ENCODE measurements at places on chromosomes 11 and 22.

GRCh38 chr22:44538051-44538450 lies 40.0 kb upstream of the RTL6 start:
- no peak for DNase-seq

GRCh38 chr11:79436919-79437277 lies 3.9 kb downstream of the TENM4 start:
- DNase-seq = no peak

- DNase-seq = no peak
These were observed 49.4 kb downstream of the RRAS2 start for GRCh38 chr11:14309425-14310192.

DNA sequence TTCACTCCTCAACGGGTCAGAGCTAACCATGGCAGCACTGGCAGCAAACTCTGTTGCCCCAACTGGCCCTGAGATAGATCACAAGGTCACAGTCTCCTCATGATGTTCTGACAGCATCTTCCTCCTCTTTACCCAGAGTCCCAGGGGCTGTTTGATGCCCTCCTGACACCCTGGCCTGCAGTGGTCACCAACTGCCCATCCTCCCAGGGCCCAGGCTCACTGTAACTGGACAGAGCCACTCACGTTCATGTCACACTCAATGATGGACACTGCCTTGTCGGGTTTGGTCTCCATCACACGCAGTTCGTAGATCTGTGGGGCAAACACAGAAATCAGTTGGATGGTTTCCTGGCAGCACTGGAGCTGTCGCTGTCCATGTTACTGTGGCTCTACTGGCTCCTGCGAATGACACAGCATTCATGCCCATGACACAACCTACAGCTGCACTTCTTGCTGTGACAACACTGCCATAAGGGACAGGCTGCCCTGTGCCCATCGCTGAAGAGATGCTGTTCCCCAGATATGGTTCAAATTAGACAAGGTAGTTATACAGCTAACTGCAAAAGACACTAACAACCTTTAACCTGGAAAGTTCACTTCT lies 10.4 kb upstream of the C22orf39 start:
- DNase-seq = no peak

DNA sequence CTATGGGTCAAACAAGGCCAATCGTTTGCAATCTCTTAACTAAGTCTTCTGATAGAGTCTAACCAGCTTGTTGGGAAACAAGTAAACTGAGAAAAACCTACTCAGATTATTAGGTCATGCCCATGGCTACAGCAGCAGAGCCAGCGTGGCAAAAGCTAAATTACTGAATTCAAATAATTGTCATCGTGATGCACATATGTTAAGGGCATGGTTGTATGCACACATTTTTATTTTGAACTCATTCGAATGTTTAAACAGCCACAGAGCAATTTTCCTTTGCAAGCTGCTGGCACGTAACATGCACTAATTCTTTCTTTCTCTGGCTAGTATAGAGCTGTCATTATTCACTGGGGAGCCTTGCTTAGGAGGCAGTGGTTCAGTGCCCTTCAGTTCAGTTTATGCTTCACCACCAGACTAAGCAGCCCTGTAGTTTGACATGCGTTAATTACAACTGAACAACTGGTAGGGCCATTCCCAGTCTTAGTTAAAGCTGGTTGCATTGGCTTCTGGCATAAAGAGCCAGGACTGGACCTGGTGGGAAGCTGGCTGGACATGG lies 396.4 kb downstream of the METTL15 start:
- DNase-seq = no peak

- peak; percentile 27 for DNase-seq
These were observed 32.2 kb downstream of the C2CD3 start for GRCh38 chr11:74138572-74138971.

GRCh38 chr11:120108785-120109168 lies 29.1 kb downstream of the TRIM29 start:
- DNase-seq = no peak

DNA sequence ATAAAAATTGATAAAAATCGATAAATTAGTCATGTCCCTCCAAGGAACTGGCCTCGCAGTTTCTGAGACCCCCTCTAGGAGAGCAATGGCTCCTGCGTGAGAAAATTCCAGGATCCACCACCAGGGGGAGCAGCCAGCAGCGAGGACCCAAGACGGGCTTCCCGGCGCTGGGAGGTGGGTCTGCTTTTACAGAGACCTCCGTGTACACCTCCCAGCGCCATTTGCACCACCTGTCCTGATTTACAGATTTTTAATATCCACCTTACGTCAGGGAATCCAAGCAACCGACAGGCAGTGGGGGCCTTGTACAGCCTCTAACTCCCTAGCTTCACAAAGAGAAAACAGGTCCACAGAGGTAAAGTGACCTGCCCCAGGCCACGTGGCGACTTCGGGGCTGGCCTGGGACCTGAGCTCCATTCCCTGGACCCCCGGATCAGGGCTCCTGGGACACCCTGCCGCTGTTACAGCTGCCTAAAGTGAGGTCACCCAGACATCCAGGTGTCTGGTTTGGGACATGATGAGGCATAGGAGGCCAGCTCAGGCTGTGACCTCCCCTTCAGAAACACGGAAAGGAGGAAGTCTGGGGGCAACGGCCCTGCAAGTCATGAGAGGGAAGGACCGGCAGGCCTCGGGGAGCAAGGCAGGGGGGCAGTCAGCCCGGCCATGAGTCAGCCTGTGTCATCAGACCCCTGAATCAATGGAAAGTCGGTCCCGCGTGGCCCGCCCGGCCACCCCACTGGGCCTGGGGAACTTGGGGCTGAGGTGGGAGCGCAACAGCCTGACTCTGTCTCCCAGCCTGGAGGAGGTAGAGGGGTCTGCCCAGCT lies 3.5 kb downstream of the OSM start:
- DNase-seq = peak; percentile 83

DNA sequence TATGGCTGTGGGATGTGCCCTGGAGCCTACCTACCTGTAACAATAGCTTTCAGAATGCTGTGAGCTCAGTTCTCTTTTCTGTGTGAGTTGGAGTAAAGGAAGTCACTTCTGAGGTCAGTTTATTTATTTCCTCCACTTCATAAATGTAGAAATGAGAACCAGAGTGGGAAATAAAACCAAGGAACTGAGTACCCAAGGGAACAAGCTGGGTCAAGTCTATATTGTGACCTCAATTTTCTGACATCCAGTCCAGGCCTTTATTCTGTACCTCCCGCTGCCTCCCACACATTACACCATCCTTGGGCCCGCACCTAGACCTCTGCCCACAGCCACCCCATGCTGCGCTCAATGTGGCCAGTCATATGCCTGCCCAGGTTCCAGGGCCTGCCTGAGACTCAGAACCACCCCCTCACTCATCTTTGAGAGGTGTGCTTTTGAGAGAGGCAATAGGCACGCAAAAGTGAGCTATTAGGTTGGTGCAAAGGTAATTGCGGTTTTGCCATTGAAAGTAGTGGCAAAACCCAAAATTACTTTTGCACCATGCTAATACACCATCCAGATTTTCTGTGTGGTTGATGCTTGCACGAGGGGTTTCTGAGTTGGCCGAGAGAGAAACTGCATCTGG lies 9.8 kb downstream of the MS4A6E start:
- no peak for DNase-seq

- no peak for DNase-seq
These were observed 1.2 kb downstream of the ARHGEF17 start for GRCh38 chr11:73308961-73309919.

GRCh38 chr11:12377824-12378593 lies 638 bp downstream of the PARVA start:
- DNase-seq = no peak

- DNase-seq = peak; percentile 40
These were observed 157.4 kb downstream of the COMMD9 start for GRCh38 chr11:36131721-36132397.

GRCh38 chr11:2672553-2673249 lies 27.1 kb downstream of the KCNQ1OT1 start:
- no peak for DNase-seq

DNA sequence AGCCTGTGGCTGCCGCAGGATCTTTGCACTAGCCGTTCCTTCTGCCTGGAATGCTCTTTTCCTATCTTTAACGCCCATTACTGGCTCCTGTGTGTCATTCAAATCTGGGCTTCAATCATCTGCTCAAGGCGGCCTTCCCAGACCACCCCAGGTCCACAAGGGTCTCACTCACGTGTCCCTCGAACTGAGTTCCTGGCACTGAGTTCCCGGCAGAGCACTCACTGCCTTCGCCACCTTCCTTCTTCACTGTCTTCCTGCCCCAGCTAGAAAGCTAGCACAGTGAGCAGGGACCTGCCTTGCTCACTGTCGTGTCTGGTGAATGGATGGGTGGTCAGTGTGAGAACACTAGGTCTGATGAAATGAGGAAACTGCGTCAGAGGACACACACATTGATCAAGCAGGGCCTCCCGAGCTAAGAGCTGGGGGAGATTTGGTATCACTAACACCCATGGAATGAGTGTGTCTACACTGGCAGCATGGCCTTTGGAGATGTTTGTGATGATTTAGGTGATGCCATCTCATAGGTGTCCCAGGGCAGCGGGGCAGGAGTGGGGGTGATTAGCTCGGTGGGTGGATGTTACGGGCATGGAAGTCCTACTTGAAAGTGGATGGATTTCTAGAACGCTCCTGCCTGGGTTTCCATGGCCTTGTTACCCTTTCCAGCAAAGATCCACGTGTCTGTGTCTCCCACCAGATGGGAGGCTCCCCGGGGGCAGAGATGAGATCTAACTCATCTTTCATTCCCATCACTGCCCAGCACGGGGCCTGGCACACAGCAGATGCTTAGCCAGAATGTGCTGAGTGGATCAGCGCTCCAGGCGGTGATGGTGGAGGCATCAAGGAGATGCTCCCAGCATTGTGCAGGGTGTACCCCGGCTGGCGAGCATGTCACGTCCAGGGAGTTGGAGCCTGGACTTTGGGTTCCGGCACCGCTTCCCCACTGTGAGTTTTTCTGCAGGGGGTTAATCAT lies 64.5 kb downstream of the SHISAL1 start:
- DNase-seq = no peak

- no peak for DNase-seq
These were observed 44.9 kb downstream of the LRRC32 start for GRCh38 chr11:76625472-76626186.

DNA sequence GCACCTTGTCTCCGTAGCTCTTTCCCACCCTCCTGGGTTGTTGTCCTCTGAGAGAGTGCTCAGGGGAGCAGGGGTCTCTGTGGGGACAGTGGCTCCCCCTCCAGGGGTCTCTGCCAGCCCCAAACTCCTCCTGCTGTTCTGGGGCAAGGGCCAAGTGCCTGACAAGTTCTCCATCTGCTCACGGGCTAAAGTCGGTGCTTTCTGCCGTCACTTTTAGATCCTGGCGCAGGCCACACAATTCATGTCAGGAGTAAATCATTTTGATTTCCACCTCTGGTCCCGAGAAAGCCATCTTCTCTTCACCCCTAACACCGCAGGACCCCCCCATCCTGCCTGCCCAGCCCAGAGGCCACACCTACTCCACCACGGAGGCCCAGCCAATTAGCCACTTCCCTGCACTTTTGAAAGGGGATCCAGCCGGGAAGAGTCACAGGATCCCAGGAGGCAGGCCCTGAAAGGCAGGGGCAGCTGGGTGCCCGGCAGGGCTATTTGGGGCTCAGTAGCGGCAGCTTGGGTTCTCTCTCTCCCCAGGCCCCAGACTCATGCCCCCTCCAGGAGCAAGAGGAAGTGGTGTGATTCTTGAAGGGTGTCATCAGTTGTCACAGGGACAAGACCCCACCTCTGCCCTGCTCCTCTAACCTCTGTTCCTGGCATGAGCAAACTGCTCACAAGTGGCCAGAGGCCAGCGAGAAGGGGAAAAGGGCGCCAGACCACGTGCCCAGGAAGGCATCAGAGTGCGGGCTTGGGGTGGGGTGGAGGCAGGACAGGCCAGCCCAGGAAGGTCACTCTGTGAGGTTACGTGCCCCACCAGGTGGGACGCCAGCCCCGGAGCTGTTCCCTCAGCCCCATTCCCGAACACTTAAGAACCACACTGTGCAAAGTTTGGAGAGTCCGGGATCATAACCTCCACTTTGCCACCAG lies 1.3 kb downstream of the MACROD1 start:
- no peak for DNase-seq

DNA sequence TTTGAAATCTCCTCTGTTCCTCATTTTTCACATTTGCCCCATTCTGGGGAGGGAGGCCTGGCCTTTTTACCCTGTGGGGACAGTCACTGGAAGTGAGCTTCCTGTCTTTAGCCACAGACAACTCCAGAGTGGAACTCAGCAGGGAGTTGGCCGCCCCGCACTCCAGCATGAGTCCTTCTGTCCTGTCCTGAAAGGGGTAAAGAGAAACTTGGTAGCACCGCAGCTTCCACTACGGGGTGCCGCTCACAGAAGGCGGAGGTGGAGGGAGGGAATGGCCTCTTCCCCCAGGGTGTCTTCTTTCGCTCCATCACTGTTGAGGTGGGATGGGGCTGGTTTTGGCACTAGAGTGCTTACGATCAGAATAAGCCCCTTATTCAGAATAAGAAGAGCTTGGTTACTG lies 132.2 kb downstream of the ST3GAL4 start:
- DNase-seq = no peak

DNA sequence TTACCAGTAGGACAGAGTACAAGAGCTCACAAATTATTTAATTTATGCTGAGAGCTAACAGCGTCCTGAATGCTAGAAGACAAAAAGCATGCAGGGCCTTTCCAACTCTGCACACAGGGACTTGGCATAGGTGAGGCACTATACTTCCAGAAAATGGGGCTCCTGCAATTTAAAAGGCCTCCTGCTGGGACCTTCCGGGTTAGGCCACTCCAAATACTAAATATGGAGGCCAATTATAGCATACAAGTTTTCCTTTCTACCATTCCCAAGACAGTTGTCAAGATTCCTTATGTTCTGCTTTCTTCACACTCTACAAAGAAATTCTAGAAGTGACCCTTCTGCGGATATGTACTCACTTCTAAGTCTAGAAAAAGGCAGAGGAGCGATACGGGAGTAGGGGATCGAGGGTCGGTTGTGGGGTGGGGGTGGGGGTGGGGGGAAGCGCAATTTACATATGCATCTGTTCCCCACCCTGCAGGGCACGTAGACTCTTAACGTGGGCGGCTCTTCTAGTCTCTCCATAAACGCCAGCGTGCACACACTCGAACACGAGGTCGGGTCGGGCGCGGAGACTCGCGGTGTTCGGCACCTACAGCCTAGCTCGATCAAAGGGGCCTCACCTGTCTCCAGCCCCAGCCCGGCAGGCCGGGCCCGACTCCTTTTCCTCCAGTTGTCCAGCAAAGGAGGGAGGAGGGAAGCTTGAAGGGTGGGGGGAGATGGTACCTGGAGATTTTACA lies 728 bp downstream of the DCUN1D5 start:
- DNase-seq = peak; percentile 38
